ENCODE measurements at places on chromosomes 1 and 21. TPM values are rescaled to one million over a fixed set of nuclear protein-coding genes. Genes with fewer than 3 reads are reported as not detected.

Gene SH2D1B
- total RNA-seq, result not detected

Gene TRIM46
- 0.59 TPM for total RNA-seq

Gene SMPDL3B
- 17.9 TPM for total RNA-seq

Gene KIAA1614
- 1.4 TPM for total RNA-seq

Gene CITED4
- total RNA-seq, result 67.0 TPM

Gene CD48
- 5.1 TPM for total RNA-seq

Gene FGR
- total RNA-seq, result 3.1 TPM

Gene BARHL2
- total RNA-seq, result not detected

Gene MTOR
- total RNA-seq, result 15.6 TPM

Gene CCDC30
- 2.0 TPM for total RNA-seq

Gene DOCK7
- 12.6 TPM for total RNA-seq

Gene TFF2
- total RNA-seq, result 1.7 TPM

Gene HFM1
- total RNA-seq, result 1.9 TPM

Gene TCHH
- 0.06 TPM for total RNA-seq

Gene GNAT2
- not detected for total RNA-seq

Gene CRYBG2
- 0.28 TPM for total RNA-seq

Gene SLAMF6
- total RNA-seq, result 0.19 TPM

Gene SELL
- total RNA-seq, result 0.51 TPM

Gene ADAMTS5
- total RNA-seq, result 0.14 TPM

Gene SLC9C2
- 0.17 TPM for total RNA-seq

Gene SPRR1B
- not detected for total RNA-seq

Gene LEFTY1
- total RNA-seq, result 146 TPM

Gene RER1
- total RNA-seq, result 83.0 TPM
